ENCODE measurements at places on chromosomes 1 and 21. TPM values are rescaled to one million over a fixed set of nuclear protein-coding genes. Genes with fewer than 3 reads are reported as not detected.

The FCER1G gene
- not detected for total RNA-seq

The RGS2 gene
- total RNA-seq = 15.6 TPM

The CYP4A11 gene
- total RNA-seq = not detected

The NFASC gene
- 0.63 TPM for total RNA-seq

The PRAMEF9 gene
- not detected for total RNA-seq

The PGLYRP3 gene
- total RNA-seq = not detected

The SV2A gene
- 21.9 TPM for total RNA-seq

The KRTAP24-1 gene
- not detected for total RNA-seq

The CYP2J2 gene
- total RNA-seq = 3.8 TPM

The S100A16 gene
- total RNA-seq = 59.7 TPM

The TNFSF4 gene
- 3.1 TPM for total RNA-seq

The CYP4A22 gene
- not detected for total RNA-seq

The KCNJ9 gene
- total RNA-seq = 0.03 TPM

The NFIA gene
- 14.9 TPM for total RNA-seq

The FAM20B gene
- 23.0 TPM for total RNA-seq

The AMPD1 gene
- total RNA-seq = not detected

The TNFRSF18 gene
- not detected for total RNA-seq

The NBPF6 gene
- not detected for total RNA-seq

The OR2C3 gene
- not detected for total RNA-seq

The LRRC3 gene
- 5.9 TPM for total RNA-seq

The HTR6 gene
- not detected for total RNA-seq

The FOXD2 gene
- total RNA-seq = not detected

The SIM2 gene
- total RNA-seq = not detected

The C8B gene
- not detected for total RNA-seq

The OR6K2 gene
- not detected for total RNA-seq

The SHC1 gene
- 80.3 TPM for total RNA-seq

The CFAP74 gene
- 0.63 TPM for total RNA-seq

The SLC25A34 gene
- 6.9 TPM for total RNA-seq

The LCE1C gene
- not detected for total RNA-seq

The ACTL8 gene
- total RNA-seq = 0.28 TPM

The PLEKHO1 gene
- 94.1 TPM for total RNA-seq

The LDLRAD1 gene
- not detected for total RNA-seq

The PLA2G2A gene
- not detected for total RNA-seq

The TTC34 gene
- not detected for total RNA-seq

The CBS gene
- 53.8 TPM for total RNA-seq

The PLD5 gene
- total RNA-seq = 0.03 TPM

The KLHDC8A gene
- 0.18 TPM for total RNA-seq

The GPR37L1 gene
- total RNA-seq = not detected

The C1orf87 gene
- not detected for total RNA-seq

The ITLN1 gene
- 0.21 TPM for total RNA-seq

The CNR2 gene
- total RNA-seq = not detected

The KCNA3 gene
- not detected for total RNA-seq

The ANGPTL1 gene
- total RNA-seq = 0.04 TPM

The RABGGTB gene
- 63.9 TPM for total RNA-seq

The PCP4 gene
- not detected for total RNA-seq
